ENCODE measurements at places on chromosomes 2 and 18. TPM values are rescaled to one million over a fixed set of nuclear protein-coding genes. Genes with fewer than 3 reads are reported as not detected.

GRCh38 chr2:141027221-141027620, 1103.6 kb downstream of the LRP1B start:
- no peaks in the 10 kb centered on the region for H3K36me3 ChIP-seq
- DNase-seq, result no peak
- H3K4me1 ChIP-seq, result no peaks in the 10 kb centered on the region
- no peak overlapping the region for H3K27ac ChIP-seq

DNA sequence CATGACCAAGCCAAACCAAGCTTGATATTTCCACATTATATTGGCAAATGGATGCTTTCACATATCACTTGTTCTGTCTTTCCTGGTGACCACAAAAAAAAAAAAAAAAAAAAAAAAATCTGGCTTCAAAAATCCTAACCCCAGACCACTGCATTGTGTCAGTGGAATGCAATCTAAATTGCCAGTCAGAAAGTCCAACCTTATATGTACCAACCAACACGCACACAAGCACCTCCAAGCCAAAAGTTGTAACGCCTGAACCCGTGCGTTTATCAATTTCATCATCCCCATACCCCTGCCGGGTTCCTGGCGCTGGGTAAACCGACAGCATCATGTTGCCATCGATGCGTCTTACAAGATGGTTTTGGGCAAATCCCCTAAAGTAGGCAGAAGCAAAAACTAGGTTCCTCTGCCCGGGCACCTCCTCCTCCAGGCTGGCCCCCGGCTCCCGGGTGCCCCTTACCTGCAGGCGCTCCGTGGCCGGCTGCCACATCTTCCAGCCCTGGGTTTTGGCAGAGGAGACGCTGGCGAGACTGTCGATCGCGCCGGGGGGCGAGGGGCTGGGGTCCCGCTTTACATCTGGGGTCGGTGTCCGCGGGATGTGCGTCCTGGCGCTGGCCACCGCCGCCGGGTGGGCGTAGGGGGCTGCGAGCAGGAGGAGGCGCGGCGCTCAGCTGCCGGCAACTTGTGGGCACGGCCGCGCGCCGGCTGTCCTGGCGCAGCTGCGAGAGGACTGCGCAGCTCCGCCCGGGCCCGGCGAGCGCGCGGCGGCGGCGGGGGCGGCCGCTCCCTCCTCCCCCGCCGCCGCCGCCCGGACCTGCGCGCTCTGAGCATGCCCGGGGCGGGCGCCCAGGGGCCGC, at the start of gene PID1:
PID1 (minus strand) TSS at position 737 of the 860 bp plus-strand sequence; CDS start at position 493, 244 bp downstream.
- no peak for DNase-seq
- H3K27ac ChIP-seq, result no peak within 1 kb of the TSS
- peaks cover 18% of the 10 kb centered on the region for H3K27me3 ChIP-seq
- H3K4me3 ChIP-seq, result peak within 1 kb of the TSS; percentile 61

GRCh38 chr2:63654959-63655358, 66.2 kb downstream of the MDH1 start:
- H3K27me3 ChIP-seq, result no peaks in the 10 kb centered on the region
- H3K4me3 ChIP-seq, result no peak overlapping the region
- H3K27ac ChIP-seq, result no peak overlapping the region
- no peaks in the 10 kb centered on the region for H3K4me1 ChIP-seq
- H3K36me3 ChIP-seq, result no peaks in the 10 kb centered on the region

- H3K27me3 ChIP-seq, result no peaks in the 10 kb centered on the region
- H3K27ac ChIP-seq, result no peak overlapping the region
- H3K4me1 ChIP-seq, result no peaks in the 10 kb centered on the region
These were observed 54.9 kb upstream of the CDCA7 start for GRCh38 chr2:173299764-173300163.

- H3K27ac ChIP-seq, result no peak overlapping the region
- no peak overlapping the region for H3K4me3 ChIP-seq
- no peaks in the 10 kb centered on the region for H3K36me3 ChIP-seq
- no peaks in the 10 kb centered on the region for H3K4me1 ChIP-seq
These were observed 218.1 kb downstream of the ARHGAP15 start for GRCh38 chr2:143347271-143347695.

- H3K4me1 ChIP-seq, result no peaks in the 10 kb centered on the region
- 0 out of 2 replicates have a peak, but pooled peaks cover 4% of the 10 kb centered on the region for H3K36me3 ChIP-seq
- no peak for DNase-seq
- H3K4me3 ChIP-seq, result no peak overlapping the region
These were observed 19.4 kb downstream of the SEPTIN10 start for GRCh38 chr2:109594246-109594885.

GRCh38 chr2:84781942-84782716, 98.8 kb downstream of the TRABD2A start:
- peaks cover 21% of the 10 kb centered on the region for H3K27me3 ChIP-seq
- no peak overlapping the region for H3K4me3 ChIP-seq
- H3K27ac ChIP-seq, result no peak overlapping the region

- H3K36me3 ChIP-seq, result no peaks in the 10 kb centered on the region
- no peak overlapping the region for H3K4me3 ChIP-seq
- no peak overlapping the region for H3K27ac ChIP-seq
- H3K27me3 ChIP-seq, result no peaks in the 10 kb centered on the region
These were observed 116.0 kb downstream of the FAM161A start for GRCh38 chr2:61737841-61738240.

GRCh38 chr2:24489465-24490180, 1.4 kb upstream of the NCOA1 start:
- no peaks in the 10 kb centered on the region for H3K27me3 ChIP-seq
- H3K36me3 ChIP-seq, result no peaks in the 10 kb centered on the region
- DNase-seq, result no peak
- H3K4me1 ChIP-seq, result peaks cover 25% of the 10 kb centered on the region

GRCh38 chr2:149902081-149902480, 314.5 kb upstream of the MMADHC start:
- H3K36me3 ChIP-seq, result no peaks in the 10 kb centered on the region
- DNase-seq, result no peak
- no peak overlapping the region for H3K27ac ChIP-seq

NDUFB3 gene
- 93.1 TPM for total RNA-seq

DLGAP1 gene
- not detected for total RNA-seq

ZAP70 gene
- total RNA-seq, result not detected

STPG4 gene
- total RNA-seq, result 6.5 TPM

APOB gene
- total RNA-seq, result not detected

CYP27A1 gene
- 2.0 TPM for total RNA-seq

TBC1D8 gene
- total RNA-seq, result 25.3 TPM

IGFBP5 gene
- total RNA-seq, result 10.0 TPM

Measured in PC-9 (cell line).